ENCODE measurements at places on chromosomes 6 and 20. TPM values are rescaled to one million over a fixed set of nuclear protein-coding genes. Genes with fewer than 3 reads are reported as not detected.

SAMD3 gene
- 0.56 TPM for polyA plus RNA-seq

ZBP1 gene
- 0.21 TPM for polyA plus RNA-seq

SALL4 gene
- 23.0 TPM for polyA plus RNA-seq

DNA sequence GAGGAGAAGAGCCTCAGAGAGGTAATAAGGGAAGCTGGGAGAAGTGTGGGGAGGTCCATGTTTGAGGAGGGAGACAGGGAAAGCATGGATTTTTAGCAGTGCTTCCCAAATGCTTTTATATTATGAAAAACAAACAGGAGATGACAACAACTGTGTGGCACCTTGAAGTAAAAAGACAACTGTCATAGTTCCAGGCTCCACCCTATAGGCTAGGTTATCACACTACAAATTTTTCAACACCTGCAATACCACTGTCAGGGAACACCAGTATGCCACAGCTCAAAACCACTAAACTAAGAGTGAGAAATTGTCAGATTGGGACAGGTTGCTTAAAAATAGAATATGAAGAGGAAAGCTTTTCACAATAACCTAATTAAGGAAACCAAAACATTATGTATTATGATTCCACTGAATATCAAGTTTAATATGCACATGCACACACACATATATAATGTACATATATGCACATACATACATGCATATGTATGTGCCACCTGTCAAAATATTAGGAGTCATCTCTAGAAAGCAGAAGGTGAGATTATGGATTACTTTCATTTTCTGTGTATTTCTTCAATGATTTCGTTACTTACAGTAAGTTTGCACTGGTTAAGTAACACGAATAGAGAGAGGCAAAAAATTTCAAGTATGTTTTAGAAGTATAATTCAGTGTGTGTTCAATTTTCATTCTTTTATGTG is 261.2 kb downstream of the PTPRK start:
- no peak for DNase-seq

DNA sequence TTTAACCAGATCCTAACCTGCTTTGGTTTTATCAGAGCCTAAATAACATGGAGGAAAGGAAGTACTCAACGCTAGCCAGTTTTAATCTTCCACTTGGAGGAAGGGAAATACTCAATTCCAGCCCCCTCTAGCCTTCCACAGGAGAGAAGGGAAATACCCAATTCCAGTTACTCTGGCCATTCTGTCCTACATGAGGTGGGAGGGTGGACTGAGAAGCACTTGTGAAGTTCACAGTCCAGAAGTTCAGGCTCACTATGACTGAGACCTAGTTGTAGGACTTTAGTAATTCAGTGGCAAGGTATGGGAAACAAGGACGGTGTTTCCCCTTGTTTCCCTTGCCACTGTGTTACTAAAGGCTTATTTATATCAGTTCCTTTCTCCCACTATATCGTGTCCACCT is 672.0 kb downstream of the RFPL4B start:
- DNase-seq: no peak

DNA sequence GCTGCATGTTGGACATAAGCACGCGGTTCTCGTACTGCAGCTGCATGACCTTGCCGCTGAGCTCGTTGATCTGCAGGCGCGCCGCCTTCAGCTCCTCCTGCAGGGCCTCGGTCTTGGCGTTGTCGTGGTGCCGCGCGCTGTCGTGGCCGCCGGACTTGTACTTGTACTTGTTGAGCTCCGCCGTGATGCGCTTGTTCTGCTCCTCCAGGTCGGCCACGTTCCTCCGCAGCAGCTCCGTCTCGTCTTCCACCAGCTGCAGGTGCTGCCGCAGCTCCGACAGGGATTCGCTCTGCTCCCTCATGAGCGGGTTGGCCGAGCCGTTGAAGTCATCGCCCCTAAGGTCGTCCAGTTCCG is 16.6 kb upstream of the KIAA0408 start:
- no peak for DNase-seq

- no peak for DNase-seq
Observed at GRCh38 chr20:8967641-8968245, 101.1 kb upstream of the PLCB4 start.
